ELF-1 (cell line): ENCODE measurements at places on chromosomes 2 and 18.

- peak; percentile 71 for DNase-seq
These were observed 50.0 kb downstream of the CPO start for GRCh38 chr2:206989311-206989710.

DNA sequence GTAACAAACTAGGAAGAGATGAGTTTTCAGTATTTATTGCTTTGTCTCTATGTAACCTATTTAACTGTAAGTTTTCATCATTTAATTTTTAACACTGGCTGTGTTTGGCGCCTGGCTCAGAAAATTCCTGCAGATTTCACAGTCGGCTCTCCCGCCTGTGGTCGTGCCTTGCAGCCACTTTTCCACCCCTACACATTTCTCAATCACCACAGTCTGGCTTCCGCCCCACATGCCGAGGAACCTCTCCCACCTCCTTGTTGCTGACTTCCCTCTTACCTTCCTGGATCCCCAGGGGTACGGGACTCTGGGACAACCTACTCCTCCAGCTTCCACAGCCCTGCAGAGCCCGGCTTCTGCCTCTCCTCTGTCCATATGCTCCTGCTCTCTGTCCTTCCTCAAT is 41.6 kb upstream of the MGAT4A start:
- no peak for DNase-seq

DNA sequence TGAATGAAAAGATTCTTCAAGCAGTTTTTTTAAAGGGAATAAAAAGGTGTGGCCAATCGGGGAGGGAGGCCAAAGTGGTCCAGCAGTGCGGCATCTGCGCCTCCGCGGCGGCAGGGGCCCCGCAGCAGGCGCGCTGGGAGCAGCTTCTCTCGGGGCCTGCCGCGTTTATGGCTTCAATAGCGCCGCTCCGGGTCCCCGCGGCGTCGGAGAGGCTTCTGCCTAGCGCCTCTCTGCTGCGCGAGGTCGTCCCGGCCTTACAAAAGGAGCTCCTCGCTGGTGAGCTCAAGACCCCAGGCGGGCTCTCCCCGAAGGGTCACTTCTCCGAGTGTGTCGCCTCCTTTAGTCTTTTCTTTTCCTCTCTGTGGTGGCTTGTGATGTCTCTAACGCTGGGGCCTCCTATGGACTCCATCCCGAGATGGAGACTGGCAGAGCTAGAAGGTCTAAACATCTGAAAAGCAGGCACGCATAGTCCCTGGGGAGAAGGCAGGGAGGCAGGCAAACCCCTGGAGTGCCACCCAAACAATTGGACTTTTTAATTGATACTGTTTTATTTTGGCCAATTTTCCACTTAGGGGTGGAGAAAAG is 67.1 kb downstream of the SUMO1 start:
- peak; percentile 76 for DNase-seq

- DNase-seq = no peak
These were observed 680.4 kb downstream of the TDRD15 start for GRCh38 chr2:21804151-21804550.

GRCh38 chr18:41265047-41265446 is 690.0 kb upstream of the PIK3C3 start:
- no peak for DNase-seq
